T-helper 1 cell (primary cell): ENCODE measurements at places on chromosomes 5 and 9.

DNA sequence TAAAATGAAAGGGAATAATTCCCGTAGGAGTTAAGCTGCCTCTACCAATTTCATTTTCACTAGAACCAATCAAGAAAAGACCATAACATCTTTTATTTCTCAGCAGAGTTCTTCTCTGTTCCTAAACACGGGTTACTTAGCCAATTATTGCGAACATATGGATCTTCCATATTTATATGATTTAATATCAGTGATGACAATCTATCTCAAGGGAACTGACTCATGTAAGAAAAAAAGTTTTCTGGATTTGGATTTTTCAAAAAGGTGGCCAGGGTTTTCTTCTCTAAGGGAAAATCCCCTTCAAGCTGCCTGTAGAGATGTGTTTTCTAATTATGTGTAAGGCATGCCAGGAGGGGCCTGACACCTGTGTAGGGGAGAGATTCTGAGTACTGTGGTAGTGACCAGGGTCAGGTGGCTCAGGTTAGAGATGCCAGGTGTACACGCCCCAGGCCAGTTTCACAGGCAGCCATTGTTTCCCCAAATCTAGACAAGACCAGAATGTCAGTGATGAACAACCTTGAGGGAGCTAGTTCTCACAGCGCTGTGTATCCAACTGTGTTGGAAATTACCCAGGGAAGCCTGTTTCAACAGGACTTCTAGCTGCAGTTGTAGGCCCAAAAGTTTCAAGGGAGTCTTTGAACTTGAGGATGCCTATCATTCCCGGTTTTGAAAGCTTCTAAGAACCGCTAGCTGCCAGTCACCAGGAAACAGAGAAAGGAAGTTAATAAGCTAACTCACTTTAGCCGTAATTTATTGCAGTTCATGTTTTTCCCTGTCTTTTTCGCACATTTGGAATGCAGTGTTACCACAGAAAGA is 572.5 kb upstream of the RGMB start:
- no peak for DNase-seq

- DNase-seq, result no peak
Measured at GRCh38 chr5:126920291-126920690, 110.1 kb downstream of the MARCHF3 start.

- DNase-seq, result no peak
Measured at GRCh38 chr5:22050931-22051330, 802.2 kb downstream of the CDH12 start.

GRCh38 chr5:132826424-132827082 is 3.9 kb downstream of the SHROOM1 start:
- no peak for DNase-seq

- DNase-seq, result no peak
Measured at GRCh38 chr9:99953861-99954507, 47.5 kb downstream of the STX17 start.

GRCh38 chr5:55989860-55990259 is 4.9 kb downstream of the IL6ST start:
- DNase-seq, result no peak

DNA sequence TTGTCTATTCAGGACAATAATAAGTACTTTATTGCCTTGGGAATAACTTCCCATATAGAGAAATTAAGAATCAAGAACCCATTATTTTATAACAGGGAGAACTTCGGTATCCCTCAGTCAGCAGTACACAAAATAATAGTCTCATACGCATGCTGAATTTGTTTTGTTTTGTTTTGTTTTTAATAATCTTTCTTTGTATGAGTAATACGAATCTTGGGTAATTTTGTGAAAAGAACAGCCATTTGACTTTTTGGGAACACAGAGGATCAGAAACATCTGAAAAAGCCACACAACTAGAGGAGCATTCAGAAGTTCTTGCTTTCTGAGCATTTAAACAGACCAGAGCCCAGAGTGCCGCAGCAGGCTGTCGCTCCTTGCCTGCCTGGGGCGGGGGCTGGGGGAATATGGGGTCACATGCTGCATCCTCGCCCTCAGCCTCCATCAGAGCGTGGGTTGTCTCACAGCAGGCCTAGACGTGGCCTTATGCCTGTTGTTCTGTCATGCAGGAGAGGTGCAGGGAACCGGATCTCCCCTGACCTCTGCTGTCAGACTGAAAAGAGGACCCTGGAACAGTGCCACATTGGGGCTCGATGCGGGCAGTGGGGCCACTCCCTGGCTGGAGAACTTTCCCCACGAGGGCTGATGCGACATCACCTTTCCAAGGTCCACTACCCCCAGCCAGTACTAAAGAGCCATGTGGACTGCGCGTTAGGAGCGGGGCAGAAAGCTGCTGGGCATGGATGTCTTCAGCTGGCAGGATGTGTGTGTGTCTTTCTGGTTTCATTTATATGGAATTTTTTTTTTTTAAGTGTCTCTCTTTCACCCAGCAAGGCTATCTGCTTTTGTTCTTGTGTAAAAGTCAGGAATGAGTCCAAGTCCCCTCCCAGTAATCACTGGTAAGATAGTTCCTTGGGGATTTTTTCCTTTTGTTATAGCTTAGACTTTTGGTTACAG is 133.4 kb upstream of the OTULINL start:
- no peak for DNase-seq

DNA sequence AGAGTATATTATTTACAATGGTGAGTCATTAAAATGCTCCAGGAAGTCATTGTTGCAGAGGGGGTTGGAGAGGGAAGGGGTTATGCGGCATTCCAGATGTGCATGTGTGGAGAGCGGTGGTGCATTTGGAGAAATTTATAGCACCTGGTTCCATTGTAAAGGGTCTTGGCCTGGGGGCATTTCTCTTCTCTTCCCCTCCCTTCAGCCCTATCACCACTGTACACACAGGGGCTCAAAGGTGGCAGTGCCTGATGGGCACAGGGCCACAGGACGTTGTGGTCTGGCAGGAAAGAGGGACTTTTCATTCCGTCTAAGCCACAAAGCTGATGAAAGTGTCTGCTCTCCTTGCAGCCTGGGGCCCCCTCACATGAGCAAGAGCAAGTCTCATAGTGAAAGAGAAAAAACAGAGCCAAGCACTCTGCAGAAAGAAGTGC is 442.4 kb upstream of the ZNF462 start:
- DNase-seq, result no peak

GRCh38 chr9:75616052-75616451 is 274.4 kb upstream of the PCSK5 start:
- no peak for DNase-seq

- DNase-seq, result no peak
Measured at GRCh38 chr9:88873635-88874034, 117.6 kb upstream of the S1PR3 start.

GRCh38 chr5:26329562-26330189 is 708.7 kb downstream of the CDH9 start:
- no peak for DNase-seq

DNA sequence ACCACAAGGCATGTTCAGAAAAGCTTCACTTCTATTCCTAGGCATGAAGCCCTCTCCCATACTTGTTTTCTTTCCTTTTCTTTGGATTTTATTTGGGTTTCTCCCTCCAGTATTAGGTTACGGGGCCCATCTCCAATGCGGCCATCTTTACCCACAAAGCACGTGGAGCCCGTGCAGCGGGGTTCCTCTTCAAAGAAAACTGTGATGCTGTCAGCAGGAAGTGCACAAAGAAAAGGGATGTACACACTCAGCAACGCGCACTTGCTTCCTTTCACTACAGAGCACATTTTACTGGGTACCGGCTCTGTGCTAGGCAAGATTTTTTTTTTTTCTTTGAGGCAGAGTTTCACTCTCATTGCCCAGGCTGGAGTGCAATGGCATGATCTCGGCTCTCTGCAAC is 106.6 kb downstream of the COL23A1 start:
- no peak for DNase-seq

GRCh38 chr5:105956456-105957196 is 1714.1 kb downstream of the EFNA5 start:
- no peak for DNase-seq
